ENCODE measurements at places on chromosomes 4 and X.

GRCh38 chr4:38279077-38279476, 318.9 kb downstream of the PTTG2 start:
- H3K4me1 ChIP-seq, result no peaks in the 10 kb centered on the region
- no peak for DNase-seq
- no peak overlapping the region for H3K4me3 ChIP-seq
- no peaks in the 10 kb centered on the region for H3K36me3 ChIP-seq
- H3K27me3 ChIP-seq, result no peaks in the 10 kb centered on the region

DNA sequence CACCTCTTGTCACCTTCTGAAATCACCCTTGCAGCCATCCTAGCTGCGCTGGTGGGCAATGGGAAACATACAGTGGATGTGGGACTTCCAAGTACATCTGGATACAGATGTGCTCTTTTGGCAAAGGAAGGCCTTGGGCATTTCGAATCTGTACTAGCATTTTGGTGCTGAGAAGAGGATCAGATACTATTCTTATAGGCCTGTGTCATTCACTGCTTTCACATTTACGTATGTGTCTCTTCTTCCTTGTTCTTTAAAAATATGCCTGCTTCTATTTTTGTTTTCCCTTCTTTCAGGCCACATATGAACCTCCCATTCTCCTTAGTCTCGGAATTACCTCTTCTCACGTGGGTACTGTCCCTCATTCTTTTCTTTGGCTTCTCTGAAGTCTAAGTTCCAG, 53.1 kb downstream of the EFNB1 start:
- no peaks in the 10 kb centered on the region for H3K27me3 ChIP-seq
- no peak overlapping the region for H3K4me3 ChIP-seq
- no peaks in the 10 kb centered on the region for H3K4me1 ChIP-seq
- H3K36me3 ChIP-seq, result no peaks in the 10 kb centered on the region
- H3K27ac ChIP-seq, result no peak overlapping the region
- DNase-seq, result no peak

DNA sequence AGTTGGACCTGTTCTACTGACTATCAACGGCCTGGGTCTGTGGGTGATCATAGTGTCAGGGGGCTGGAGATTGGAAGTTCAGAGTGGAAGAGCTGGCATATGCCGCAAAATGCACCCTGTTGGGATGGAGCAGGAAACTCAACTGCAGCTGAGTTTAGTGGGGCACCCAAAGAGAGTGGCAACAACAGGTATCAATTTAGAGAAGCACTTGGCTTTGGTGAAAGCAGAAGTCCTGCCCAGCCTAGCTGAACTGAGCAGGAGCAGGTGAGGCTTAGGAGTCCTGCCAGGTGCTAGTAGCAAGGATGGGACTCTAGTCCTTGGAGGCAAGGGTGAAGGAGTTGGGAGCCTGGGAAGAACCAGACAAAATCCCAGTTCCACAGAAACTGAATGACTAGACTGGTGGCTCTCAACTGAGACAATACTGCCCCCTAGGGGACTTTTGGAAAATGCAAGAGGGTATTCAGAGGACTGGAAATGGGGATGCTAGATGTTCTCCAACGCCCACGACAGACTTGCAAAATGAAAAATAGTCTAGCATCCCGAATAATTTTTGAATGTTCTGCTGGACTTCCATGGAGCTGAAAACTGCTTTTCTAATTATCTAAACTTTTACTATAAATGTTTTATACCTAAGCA, 49.4 kb downstream of the RTL9 start:
- H3K4me1 ChIP-seq, result peaks cover 2% of the 10 kb centered on the region
- H3K27me3 ChIP-seq, result peaks cover 5% of the 10 kb centered on the region
- no peak overlapping the region for H3K27ac ChIP-seq
- no peak overlapping the region for H3K4me3 ChIP-seq

DNA sequence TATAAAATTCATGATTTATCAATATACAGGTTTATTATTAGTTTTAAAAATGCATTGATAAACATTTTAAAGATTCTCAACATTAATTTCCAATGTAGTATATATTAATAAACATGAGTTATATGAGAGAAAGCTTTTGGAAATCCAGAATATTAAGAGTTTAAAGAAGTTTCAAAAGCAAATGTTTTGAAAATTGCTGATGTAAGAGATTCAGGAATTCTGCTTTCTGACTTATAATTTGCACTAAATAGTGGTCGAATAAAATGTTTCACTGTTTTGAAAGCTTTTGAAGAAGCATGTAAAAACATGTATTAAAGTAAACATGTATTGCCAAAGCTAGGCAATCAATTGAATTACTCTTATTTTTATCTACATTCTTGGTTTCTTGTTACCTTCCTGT, 151.2 kb upstream of the CXorf51B start:
- H3K4me1 ChIP-seq, result no peaks in the 10 kb centered on the region
- no peak for DNase-seq
- no peaks in the 10 kb centered on the region for H3K27me3 ChIP-seq
- H3K27ac ChIP-seq, result no peak overlapping the region

DNA sequence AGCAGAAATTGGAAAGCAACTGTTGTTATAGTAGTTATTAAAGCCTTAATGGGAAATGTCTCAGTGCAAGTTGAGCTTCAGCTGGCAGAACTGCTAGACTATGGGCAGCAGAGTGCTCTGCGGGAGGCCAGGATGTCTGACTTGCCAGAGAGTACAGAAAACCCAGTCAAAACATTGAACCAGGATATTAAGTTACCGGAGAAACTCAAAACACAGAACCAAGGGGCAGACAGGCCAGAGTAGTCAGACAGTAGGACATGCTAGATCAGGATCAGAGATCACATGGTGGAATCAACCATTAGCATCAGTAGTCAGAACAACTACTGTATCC, 72.9 kb upstream of the TNIP3 start:
- no peaks in the 10 kb centered on the region for H3K27me3 ChIP-seq
- no peak overlapping the region for H3K27ac ChIP-seq
- no peak overlapping the region for H3K4me3 ChIP-seq
- no peaks in the 10 kb centered on the region for H3K36me3 ChIP-seq
- no peak for DNase-seq
- H3K4me1 ChIP-seq, result peaks cover 4% of the 10 kb centered on the region

GRCh38 chrX:135556055-135556454, 35.6 kb downstream of the INTS6L start:
- peaks cover 18% of the 10 kb centered on the region for H3K36me3 ChIP-seq
- no peaks in the 10 kb centered on the region for H3K27me3 ChIP-seq
- no peak for DNase-seq
- H3K4me3 ChIP-seq, result no peak overlapping the region
- H3K4me1 ChIP-seq, result no peaks in the 10 kb centered on the region
- no peak overlapping the region for H3K27ac ChIP-seq

GRCh38 chr4:30854531-30854930, 134.4 kb downstream of the PCDH7 start:
- DNase-seq, result no peak
- H3K4me1 ChIP-seq, result no peaks in the 10 kb centered on the region
- no peak overlapping the region for H3K4me3 ChIP-seq
- H3K27ac ChIP-seq, result no peak overlapping the region
- H3K36me3 ChIP-seq, result peaks cover 3% of the 10 kb centered on the region
- no peaks in the 10 kb centered on the region for H3K27me3 ChIP-seq

DNA sequence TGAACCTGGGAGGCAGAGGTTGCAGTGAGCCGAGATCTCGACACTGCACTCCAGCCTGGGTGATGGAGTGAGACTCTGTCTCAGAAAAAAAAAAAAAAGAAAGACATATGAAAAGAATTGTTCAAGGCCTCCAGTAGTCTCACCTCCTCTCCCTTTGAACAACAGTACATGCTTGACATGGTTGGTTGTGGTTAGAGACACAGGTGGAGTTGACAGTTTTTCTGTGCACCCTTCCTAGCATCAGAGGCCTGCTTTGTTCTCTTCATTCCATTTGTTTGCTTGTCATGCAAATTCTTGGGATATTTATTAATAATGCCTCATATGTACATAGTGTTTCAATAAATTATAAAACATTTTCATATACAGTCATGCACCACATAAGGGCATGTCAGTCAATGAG, 18.3 kb upstream of the PDCL2 start:
- no peaks in the 10 kb centered on the region for H3K4me1 ChIP-seq
- H3K4me3 ChIP-seq, result no peak overlapping the region
- H3K27me3 ChIP-seq, result peaks cover 1% of the 10 kb centered on the region

DNA sequence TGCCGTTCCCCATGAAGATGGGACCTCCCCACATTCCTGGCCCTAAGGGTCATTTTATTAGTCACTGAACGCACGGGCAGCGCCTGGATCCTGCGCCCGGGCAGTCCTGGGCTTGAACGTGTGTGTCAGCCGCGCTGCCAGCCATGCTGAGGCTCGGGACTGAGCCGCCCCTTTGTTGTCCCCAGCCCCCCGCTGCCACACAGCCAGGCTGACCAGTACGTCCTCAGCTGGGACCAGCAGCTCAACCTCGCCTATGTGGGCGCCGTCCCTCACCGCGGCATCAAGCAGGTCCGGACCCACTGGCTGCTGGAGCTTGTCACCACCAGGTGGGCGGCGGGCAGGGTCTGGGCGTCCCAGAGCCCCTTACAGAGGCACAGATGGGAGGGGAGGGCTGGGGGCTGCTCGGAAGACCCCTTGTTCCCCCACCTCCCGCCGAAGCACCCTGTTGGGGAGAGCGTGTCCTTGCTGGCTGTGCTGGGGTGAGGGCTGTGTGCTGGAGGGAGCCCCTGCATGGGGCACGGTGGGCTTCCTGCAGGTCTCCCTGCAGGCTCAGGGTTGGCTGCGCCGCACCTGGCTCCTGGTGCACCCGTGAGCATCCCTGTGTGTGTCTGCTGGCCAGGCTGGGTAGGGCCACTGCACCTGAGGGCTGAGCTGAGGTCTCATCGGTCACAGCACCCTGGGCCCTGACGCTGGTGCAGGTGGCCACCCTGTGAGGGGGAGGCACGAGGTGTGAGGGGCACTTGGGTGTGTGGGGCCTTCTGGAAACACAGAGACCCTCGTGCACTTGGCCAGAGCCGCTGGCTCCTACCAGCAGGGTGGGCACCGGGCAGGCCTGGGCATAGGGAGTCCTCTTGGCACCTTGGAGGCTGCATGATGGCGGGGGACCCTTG, 1.0 kb downstream of the IDUA start:
- peaks cover 13% of the 10 kb centered on the region for H3K4me1 ChIP-seq
- no peaks in the 10 kb centered on the region for H3K27me3 ChIP-seq
- H3K4me3 ChIP-seq, result peak overlapping the region; percentile 88
- peaks cover 3% of the 10 kb centered on the region for H3K36me3 ChIP-seq
- H3K27ac ChIP-seq, result no peak overlapping the region
- no peak for DNase-seq

GRCh38 chr4:22444813-22445212, 71.1 kb downstream of the ADGRA3 start:
- H3K36me3 ChIP-seq, result peaks cover 2% of the 10 kb centered on the region
- no peak overlapping the region for H3K4me3 ChIP-seq
- H3K27ac ChIP-seq, result no peak overlapping the region
- DNase-seq, result no peak
- no peaks in the 10 kb centered on the region for H3K4me1 ChIP-seq

DNA sequence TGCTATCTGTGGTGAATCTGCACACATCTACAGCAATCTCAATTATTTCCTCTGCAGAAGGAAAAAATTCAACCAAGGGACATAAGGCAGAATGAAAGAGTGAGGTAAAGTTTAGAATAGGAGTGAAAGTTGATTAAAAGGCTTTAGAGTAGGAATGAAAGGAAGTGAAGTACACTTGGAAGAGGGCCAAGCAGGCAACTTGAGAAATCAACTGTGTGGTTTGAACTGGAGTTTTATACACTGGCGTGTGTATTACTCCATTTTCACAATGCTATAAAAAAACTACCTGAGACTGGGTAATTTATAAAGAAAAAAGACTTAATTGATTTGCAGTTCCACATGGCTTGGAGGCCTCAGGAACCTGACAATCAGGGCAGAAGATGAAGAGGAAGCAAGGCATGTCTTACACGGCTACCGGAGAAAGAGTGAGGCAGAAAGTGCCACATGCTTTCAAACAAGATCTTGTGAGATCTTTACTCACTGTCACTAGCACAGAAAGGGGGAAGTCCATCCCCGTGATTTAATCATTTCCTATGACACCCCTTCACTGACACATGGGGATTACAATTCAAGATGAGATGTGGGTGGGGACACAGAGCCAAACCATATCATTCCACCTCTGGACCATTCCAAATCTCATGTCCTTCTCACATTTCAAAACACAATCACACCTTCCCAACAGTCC, 234.8 kb downstream of the IL15 start:
- DNase-seq, result no peak
- H3K4me3 ChIP-seq, result no peak overlapping the region
- peaks cover 26% of the 10 kb centered on the region for H3K27me3 ChIP-seq
- H3K4me1 ChIP-seq, result no peaks in the 10 kb centered on the region
- H3K27ac ChIP-seq, result no peak overlapping the region
- H3K36me3 ChIP-seq, result no peaks in the 10 kb centered on the region

- no peaks in the 10 kb centered on the region for H3K36me3 ChIP-seq
- no peak for DNase-seq
- H3K27me3 ChIP-seq, result no peaks in the 10 kb centered on the region
- no peaks in the 10 kb centered on the region for H3K4me1 ChIP-seq
- H3K4me3 ChIP-seq, result no peak overlapping the region
Observed at GRCh38 chr4:37008199-37008598, 236.3 kb upstream of the NWD2 start.

GRCh38 chrX:12139934-12140611, 1.8 kb downstream of the FRMPD4 start:
- H3K27me3 ChIP-seq, result peaks cover 27% of the 10 kb centered on the region
- H3K4me1 ChIP-seq, result no peaks in the 10 kb centered on the region
- H3K4me3 ChIP-seq, result no peak overlapping the region
- H3K36me3 ChIP-seq, result no peaks in the 10 kb centered on the region
- no peak for DNase-seq
- H3K27ac ChIP-seq, result no peak overlapping the region

- no peak for DNase-seq
- H3K27me3 ChIP-seq, result peaks cover 41% of the 10 kb centered on the region
- H3K4me3 ChIP-seq, result no peak overlapping the region
- no peak overlapping the region for H3K27ac ChIP-seq
Observed at GRCh38 chr4:1793940-1794808, 1.1 kb downstream of the FGFR3 start.

DNA sequence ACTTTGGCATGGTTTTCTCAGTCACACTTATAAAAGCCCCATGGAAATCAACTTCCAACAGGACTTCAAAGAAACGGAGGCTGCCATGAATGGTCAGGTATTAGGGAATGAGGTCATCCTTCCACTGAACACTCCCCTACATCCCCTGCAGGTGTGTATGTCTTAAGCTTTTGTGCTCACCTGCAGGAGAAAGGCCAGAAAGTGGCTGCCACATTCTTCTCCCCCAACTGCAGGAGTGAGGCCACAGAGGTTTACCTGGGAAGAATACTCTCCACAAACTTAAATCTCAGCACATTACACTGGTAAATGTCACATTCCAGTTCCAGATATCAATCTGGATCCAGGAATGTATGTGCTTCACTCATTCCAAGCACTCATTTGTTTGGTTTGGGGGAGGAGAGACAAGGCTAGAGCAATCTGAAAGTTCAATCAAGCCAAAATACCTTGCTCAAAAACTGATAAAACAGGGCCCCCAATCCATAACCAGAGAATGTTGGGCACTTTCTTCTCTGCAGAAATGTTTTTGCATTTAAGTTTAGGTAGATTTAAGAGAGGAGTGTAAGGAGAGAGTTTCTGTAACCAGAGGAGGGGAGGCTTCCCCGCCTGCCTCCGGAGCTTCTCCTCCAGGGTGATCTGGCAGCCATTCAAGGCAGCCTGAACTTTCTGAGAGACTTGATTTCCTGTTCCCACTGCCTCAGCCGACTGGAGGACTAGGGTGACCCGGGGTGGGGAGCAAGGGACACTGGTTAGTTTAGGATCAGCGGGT, 15.4 kb downstream of the FAM9C start:
- H3K27ac ChIP-seq, result peak overlapping the region; percentile 70
- H3K4me1 ChIP-seq, result peaks cover 54% of the 10 kb centered on the region
- H3K36me3 ChIP-seq, result peaks cover 4% of the 10 kb centered on the region
- H3K27me3 ChIP-seq, result no peaks in the 10 kb centered on the region
- peak overlapping the region; percentile 13 for H3K4me3 ChIP-seq

GRCh38 chr4:108155373-108155772, 13.4 kb downstream of the LEF1 start:
- DNase-seq, result no peak
- no peak overlapping the region for H3K4me3 ChIP-seq
- H3K27ac ChIP-seq, result no peak overlapping the region
- peaks cover 13% of the 10 kb centered on the region for H3K36me3 ChIP-seq
- peaks cover 43% of the 10 kb centered on the region for H3K27me3 ChIP-seq
- H3K4me1 ChIP-seq, result peaks cover 13% of the 10 kb centered on the region

Measured in central memory CD8-positive, alpha-beta T cell (primary cell).